ENCODE measurements at places on chromosomes 12 and 14.

DNA sequence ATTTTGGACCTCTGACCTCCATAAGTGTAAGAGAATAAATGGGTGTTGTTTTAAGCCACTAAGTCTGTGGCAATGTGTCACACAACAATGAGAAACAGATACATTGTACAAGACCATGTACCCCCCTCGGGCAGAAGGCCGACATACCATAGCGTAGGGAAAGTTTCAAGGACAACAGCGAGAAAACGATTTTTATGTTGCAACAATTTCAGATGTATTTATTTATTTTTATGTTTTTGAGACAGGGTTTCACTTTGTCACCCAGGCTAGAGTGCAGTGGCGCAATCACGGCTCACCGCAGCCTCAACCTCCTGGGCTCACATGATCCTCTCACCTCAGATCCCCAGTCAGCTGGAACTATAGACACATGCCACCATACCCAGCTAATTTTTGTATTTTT, 136.4 kb upstream of the NCOR2 start:
- no peak for DNase-seq

GRCh38 chr12:49375406-49375805, 8.1 kb downstream of the SPATS2 start:
- DNase-seq = no peak

GRCh38 chr12:124636138-124636978, 68.9 kb upstream of the NCOR2 start:
- no peak for DNase-seq

- DNase-seq = no peak
Measured at GRCh38 chr12:50626026-50626425, 121.2 kb downstream of the DIP2B start.

DNA sequence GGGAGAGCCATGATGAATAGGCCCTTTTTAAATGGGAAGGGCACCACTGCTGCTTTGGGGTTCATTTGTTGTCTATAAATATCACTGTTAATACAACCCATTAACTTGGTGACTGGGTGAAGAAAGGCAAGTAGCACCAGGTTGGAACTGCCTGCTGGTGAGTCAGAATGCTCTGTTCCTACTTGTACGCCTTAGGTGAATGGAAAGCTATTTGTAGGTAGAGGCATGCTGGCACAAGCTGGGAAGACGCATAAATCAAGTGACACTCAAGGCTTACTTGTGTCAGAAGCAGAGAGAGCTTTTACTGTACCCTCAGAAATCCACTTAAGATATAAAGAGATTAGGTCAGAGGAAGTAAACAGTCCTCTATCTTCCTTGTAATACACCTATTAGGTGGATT, 142.5 kb downstream of the TMX1 start:
- no peak for DNase-seq

- no peak for DNase-seq
Measured at GRCh38 chr12:100154474-100155247, 12.0 kb upstream of the BLTP3B start.

DNA sequence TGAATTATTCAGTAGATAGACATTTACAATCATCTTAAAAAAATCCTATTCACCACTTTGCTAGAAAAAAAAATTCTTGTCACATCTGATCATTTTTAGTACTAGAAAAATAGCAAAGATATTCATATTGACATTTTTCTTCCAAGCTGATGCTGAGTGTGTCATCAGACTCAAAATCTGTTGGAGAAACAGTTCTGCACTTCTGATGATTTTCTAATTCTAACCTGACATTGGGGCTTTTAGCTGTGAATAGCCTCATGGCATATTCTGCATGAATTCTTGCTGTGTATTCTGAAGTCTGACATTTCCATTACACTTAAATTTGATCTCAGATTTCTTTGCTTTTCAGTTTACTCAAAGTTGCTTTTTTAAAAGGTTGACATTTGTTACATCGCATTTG, 150.1 kb downstream of the PIK3C2G start:
- DNase-seq = no peak

DNA sequence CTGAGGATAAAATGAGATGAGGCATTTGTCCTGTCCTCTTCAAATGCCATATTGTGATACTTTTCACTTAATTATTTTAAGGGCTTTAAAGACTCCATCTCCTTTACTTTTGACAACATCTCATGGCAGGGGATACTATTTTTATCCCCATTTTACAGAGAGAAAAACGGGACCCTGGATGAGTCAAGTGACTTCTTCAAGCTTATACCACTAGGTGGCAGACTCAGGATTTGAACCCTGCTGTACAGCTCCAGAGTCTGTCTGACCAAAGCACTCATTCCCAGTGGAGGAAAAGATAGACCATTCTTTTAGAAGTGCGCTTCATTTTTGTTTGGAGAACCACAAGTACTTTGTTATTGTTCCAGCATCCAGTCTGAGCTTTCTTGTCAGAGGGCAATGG, 1.7 kb upstream of the SMOC1 start:
- peak; percentile 38 for DNase-seq

GRCh38 chr14:102729825-102730224, 47.4 kb upstream of the TRAF3 start:
- no peak for DNase-seq
